Sigmoid colon (tissue), 7 donors: ENCODE measurements at places on chromosomes 1 and 21. TPM values are rescaled to one million over a fixed set of nuclear protein-coding genes. Genes with fewer than 3 reads are reported as not detected.

GRCh38 chr1:108560189-108560873, 431 bp downstream of the EEIG2 start:
- H3K36me3 ChIP-seq: no peaks in the 10 kb centered on the region
- H3K4me3 ChIP-seq: peak overlapping the region; percentile 67
- peak; percentile 69 for DNase-seq
- no peaks in the 10 kb centered on the region for H3K27me3 ChIP-seq
- no peaks in the 10 kb centered on the region for H3K4me1 ChIP-seq

The C1orf87 gene
- not detected for total RNA-seq

The MYOG gene
- total RNA-seq: not detected

The ABCA4 gene
- 0.14 TPM for total RNA-seq

DNA sequence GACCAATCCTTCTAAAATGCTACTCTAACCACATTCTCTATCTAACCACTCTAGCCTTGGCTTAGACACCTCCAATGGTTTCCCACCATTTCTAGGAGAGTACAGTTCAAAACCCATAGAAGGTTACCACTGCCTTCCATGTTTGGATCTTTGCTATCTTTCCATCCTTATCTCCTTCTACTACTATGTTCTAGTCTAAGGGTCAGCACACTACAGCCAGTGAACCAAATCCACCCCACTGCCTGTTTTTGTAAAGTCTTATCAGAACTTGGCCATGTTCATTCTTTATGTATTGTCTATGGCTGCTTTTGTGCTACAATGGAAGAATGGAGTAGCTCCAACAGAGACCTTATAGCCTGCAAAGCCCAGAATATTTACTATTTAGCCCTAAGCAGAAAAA, 6.2 kb downstream of the MTF1 start:
- peaks cover 34% of the 10 kb centered on the region for H3K36me3 ChIP-seq
- DNase-seq: no peak
- no peak overlapping the region for H3K27ac ChIP-seq
- H3K4me3 ChIP-seq: no peak overlapping the region
- no peaks in the 10 kb centered on the region for H3K4me1 ChIP-seq

The CNST gene
- total RNA-seq: 26.0 TPM

DNA sequence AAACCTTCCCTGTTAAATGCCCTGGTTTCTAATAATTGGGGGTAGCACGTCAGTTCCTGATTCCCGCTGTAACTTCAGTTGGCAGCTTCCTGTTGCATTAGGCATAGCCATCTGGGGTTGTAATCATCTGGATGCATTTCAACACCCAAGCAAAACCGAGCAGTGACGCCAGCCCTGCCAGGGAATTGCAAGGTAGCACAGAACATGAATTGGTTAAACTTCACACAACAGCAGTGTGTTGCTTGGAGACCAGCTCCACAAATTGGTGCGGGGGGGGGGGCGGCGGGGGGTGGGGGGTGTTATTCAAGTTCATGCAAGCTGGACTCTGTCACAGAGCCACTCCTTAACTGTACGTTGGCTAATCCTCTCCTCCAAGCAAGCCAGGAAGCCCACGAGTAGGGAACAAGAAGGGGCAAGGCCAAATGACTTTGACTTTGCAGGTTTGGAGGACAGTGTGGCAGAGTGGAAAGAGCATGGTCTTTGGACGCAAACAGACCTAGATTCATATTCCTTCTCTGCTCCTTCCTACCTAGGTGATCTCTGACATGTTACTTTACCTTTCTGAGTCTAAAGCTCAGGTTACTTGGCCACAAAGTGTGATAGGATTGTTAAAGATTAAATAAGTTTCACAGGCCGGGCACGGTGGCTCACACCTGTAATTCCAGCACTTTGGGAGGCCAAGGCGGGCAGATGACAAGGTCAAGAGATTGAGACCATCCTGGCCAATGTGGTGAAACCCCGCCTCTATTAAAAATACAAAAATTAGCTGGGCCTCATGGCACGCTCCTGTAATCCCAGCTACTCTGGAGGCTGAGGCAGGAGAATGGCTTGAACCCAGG, 4.7 kb downstream of the LAX1 start:
- DNase-seq: peak; percentile 92
- H3K27me3 ChIP-seq: no peaks in the 10 kb centered on the region
- H3K27ac ChIP-seq: peak overlapping the region; percentile 74
- H3K4me1 ChIP-seq: no peaks in the 10 kb centered on the region

- H3K27me3 ChIP-seq: no peaks in the 10 kb centered on the region
- no peak for DNase-seq
- no peaks in the 10 kb centered on the region for H3K36me3 ChIP-seq
- H3K4me3 ChIP-seq: no peak overlapping the region
- no peak overlapping the region for H3K27ac ChIP-seq
- no peaks in the 10 kb centered on the region for H3K4me1 ChIP-seq
These were observed 2.1 kb upstream of the LCE2C start for GRCh38 chr1:152673016-152673415.

The REN gene
- total RNA-seq: not detected

The RCSD1 gene
- total RNA-seq: 9.4 TPM

DNA sequence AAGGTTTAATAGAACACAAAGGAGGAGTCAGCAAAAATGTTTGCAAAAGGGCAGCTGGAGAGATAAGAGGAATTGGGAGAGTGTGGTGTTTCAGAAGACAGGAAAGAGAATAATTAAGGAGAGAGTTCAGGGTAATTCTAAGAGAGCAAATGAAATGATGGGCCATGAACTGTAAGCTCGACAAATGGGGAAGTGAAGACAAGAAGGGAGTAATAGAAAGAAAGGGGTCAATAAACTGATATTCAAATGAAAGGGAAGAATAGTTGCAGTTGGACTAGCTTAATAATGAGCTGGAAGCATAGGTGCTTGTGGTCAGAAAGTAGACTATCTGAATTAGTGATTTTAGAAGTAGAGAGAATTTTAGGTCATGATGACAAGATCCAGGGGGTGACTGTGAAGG, 15.6 kb upstream of the RNF220 start:
- no peaks in the 10 kb centered on the region for H3K4me1 ChIP-seq
- no peak overlapping the region for H3K4me3 ChIP-seq
- no peak overlapping the region for H3K27ac ChIP-seq

DNA sequence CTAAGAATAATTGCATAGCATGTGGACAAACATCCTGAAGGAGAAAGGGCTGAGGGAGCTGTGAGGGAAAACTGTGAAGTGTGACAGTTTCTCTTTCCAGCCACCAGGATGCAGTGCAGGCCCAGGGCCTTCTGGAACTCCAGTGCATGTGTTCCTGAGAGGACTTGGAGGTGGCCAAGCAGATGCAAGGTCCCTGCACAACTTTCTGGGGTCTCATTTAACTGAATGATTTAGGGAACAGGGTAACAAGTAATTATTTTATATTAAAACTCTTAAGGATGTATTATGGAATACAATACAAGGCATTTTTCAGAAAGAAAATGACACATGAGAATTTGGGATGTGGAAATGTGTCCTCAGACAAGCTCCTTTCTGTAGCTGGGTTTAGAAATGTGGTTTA, 61.2 kb upstream of the MCOLN3 start:
- no peaks in the 10 kb centered on the region for H3K36me3 ChIP-seq
- H3K4me1 ChIP-seq: no peaks in the 10 kb centered on the region
- DNase-seq: peak; percentile 87
- H3K27ac ChIP-seq: no peak overlapping the region

DNA sequence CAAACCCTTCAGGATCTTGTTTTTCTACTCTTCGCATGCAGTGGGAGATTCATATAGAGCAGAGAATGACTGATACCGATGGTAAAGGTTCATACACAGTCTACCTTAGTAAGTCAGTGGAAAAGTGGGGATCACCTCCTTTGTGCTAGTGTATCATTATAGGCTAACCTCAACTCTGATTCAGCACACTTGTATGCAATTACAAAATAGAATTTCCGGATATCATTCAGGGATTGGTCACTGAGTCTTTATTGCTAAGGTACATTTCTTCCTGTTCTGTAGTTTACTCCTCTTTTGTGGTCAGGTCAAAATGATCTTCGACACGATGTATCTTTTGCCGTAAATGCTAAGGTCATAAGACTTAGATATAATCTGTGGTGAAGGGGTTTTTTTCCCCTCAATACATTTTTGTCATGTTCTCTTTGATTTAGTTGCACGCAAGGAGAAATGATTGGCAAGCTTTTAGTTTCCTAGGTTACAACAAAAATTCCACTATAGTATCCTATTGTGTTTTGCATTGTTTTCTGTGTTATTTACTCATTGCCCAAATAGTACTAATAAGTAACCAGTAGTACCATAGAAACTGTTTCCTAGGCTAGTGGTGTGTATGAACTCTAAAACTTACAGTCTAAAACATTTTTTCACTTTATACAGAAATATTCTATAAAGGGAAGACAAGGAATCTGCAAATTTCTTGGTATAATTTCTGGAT, 35.7 kb upstream of the PLA2G4A start:
- H3K4me1 ChIP-seq: no peaks in the 10 kb centered on the region
- no peak overlapping the region for H3K4me3 ChIP-seq
- H3K27me3 ChIP-seq: no peaks in the 10 kb centered on the region

GRCh38 chr1:230191079-230191804, 124.2 kb downstream of the GALNT2 start:
- H3K27ac ChIP-seq: peak overlapping the region; percentile 78
- no peak overlapping the region for H3K4me3 ChIP-seq
- peak; percentile 93 for DNase-seq
- no peaks in the 10 kb centered on the region for H3K4me1 ChIP-seq

The NLRP3 gene
- total RNA-seq: 2.8 TPM

DNA sequence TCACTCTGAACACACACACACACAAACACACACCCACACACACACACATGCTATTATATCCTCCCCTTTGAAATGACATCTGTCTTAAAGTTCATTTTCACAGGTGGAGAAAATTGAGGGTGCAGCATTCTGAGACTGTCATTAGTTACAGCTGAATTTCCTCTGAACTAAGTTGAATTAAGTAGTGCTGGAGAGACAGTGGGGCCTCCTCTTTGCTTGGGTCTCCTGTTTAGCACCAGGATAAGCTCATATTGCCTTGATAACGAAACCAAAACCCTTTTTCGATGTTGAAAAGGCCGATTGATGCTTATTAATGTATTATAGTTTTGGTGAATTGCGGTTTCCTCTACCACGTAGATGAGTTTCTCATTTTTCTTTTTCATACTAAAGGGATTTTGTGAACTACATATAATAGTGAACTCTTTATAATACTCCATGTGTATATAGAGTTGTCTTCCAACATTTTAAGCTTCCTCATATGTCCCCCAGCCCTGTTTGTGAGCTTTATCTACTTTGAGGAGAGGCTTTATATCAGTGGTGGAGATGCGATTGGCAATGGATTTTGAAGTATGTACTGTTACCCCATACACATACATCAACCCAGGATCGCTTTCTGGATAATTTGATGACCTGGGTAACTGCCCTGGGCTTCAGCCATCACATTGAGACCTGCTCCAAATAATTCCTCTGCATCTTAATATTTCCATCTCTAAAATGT, 17.4 kb downstream of the DYNLT5 start:
- no peaks in the 10 kb centered on the region for H3K36me3 ChIP-seq
- H3K4me3 ChIP-seq: no peak overlapping the region

DNA sequence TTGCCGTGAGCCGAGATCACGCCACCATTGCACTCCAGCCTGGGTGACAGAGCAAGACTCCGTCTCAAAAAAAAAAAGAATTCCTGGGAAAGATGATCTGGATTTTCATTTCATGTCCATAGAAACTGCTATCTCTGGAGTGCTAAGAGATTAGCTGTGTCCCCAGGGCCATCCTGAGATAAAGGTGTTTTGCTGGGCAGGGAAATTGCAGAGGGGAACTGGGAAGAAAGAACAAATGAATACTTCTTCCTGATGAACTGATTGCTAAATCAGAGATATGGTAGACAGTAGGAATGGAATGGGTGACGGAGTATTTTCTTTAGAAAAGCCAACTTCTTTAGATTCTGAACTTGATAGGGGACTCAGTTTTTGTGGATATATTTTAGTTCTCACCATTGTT, 19.2 kb downstream of the SNRPE start:
- H3K36me3 ChIP-seq: no peaks in the 10 kb centered on the region
- H3K4me1 ChIP-seq: no peaks in the 10 kb centered on the region
- no peaks in the 10 kb centered on the region for H3K27me3 ChIP-seq
- H3K27ac ChIP-seq: no peak overlapping the region

DNA sequence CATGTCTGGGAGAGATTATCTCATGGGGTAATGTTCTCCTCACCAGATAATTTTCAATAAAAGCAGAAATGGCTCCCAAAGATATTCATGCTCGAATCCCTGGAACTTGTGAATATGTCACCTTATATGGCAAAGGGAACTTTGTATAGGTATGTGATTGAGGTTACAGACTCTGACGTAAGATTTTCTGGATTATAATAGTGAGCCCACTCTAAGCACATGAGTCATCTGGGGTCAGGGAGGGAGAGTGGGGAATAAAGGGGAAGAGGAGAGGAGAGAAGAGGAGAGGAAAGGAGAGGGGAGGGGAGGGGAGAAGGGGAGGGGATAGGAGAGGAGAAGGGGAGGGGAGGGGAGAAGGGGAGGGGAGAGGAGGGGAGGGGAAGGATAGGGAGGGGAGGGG, 1193.9 kb downstream of the PLA2G4A start:
- H3K27ac ChIP-seq: no peak overlapping the region
- H3K4me3 ChIP-seq: no peak overlapping the region
- no peaks in the 10 kb centered on the region for H3K27me3 ChIP-seq
- no peaks in the 10 kb centered on the region for H3K36me3 ChIP-seq

- H3K27me3 ChIP-seq: no peaks in the 10 kb centered on the region
- H3K4me1 ChIP-seq: no peaks in the 10 kb centered on the region
- H3K4me3 ChIP-seq: no peak overlapping the region
These were observed 47.0 kb upstream of the KCNK1 start for GRCh38 chr1:233566886-233567285.

DNA sequence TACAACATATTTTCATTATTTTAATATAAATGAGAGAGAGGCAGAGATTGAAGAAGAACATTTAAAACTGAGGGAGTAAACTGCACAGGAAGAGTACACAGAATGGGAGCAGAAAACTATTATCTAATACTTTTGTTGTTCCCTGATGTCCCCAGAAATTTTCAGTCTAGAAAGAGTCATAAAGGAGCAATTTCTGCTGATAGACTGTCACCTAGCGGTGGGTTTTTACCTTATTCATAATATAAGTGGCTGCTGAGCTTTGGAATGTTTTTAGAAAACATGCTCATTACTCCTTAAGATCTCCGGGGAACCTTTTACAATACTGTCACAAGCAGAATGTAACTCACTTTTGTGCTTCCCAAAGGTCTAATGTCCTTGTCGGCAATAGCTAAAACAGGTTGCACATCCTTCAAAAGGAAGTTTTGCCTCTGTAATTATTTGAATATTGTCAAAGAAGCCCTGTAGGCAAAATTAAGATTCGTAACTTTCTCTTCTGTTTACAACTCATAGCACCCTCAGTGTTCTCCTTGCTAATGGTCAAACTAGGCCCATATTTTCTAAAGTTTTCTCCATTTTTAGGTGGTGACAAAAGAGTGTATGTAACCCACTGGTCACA, 4.9 kb upstream of the NPL start:
- no peaks in the 10 kb centered on the region for H3K27me3 ChIP-seq
- no peaks in the 10 kb centered on the region for H3K36me3 ChIP-seq
- DNase-seq: no peak
- H3K4me3 ChIP-seq: no peak overlapping the region

- no peaks in the 10 kb centered on the region for H3K36me3 ChIP-seq
- no peak overlapping the region for H3K4me3 ChIP-seq
- no peak for DNase-seq
- peaks cover 41% of the 10 kb centered on the region for H3K4me1 ChIP-seq
- H3K27me3 ChIP-seq: no peaks in the 10 kb centered on the region
These were observed 47.8 kb downstream of the USP24 start for GRCh38 chr1:55167224-55167871.

The LORICRIN gene
- total RNA-seq: not detected

- H3K4me3 ChIP-seq: no peak overlapping the region
- no peak overlapping the region for H3K27ac ChIP-seq
- no peaks in the 10 kb centered on the region for H3K36me3 ChIP-seq
- no peak for DNase-seq
These were observed 12.2 kb upstream of the DHRS3 start for GRCh38 chr1:12629985-12630760.

The RIPPLY3 gene
- not detected for total RNA-seq
